Tibial nerve (tissue), 4 donors: ENCODE measurements at places on chromosomes 6 and 20.

- DNase-seq = no peak
Observed at GRCh38 chr20:59809630-59810448, 123.6 kb downstream of the SYCP2 start.

DNA sequence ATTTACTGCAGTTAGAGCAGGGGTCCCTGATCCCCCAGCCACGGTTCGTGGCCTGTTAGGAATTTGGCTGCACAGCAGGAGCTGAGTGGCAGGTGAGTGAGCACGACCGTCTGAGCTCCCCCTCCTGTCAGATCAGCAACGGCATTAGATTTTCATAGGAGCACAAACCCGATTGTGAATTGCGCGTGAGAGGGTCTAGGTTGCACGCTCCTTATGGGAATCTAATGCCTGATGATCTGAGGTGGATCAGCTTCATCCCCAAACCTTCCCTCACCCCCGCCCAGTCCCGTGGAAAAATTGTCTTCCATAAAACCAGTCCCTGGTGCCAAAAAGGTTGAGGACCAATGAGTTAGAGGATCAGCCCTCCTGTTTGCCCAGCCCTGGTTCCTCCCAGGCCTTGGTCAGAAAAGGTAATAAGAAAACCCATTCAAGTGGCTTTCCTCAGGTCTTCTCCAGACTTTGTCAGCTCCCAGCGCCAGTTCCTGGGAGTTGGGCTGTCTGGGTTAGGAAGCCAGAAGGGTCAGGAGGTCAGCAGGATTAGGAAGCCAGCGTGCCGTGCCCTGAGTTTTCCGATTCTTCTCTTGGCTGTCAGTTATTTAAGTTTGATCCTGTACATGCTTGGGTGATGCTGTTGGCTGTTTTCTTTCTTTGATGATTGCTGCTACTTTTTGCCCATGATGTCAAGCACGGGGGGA, 139.9 kb upstream of the PMEPA1 start:
- no peak for DNase-seq

GRCh38 chr6:17457405-17457804, 64.0 kb downstream of the CAP2 start:
- DNase-seq = no peak

DNA sequence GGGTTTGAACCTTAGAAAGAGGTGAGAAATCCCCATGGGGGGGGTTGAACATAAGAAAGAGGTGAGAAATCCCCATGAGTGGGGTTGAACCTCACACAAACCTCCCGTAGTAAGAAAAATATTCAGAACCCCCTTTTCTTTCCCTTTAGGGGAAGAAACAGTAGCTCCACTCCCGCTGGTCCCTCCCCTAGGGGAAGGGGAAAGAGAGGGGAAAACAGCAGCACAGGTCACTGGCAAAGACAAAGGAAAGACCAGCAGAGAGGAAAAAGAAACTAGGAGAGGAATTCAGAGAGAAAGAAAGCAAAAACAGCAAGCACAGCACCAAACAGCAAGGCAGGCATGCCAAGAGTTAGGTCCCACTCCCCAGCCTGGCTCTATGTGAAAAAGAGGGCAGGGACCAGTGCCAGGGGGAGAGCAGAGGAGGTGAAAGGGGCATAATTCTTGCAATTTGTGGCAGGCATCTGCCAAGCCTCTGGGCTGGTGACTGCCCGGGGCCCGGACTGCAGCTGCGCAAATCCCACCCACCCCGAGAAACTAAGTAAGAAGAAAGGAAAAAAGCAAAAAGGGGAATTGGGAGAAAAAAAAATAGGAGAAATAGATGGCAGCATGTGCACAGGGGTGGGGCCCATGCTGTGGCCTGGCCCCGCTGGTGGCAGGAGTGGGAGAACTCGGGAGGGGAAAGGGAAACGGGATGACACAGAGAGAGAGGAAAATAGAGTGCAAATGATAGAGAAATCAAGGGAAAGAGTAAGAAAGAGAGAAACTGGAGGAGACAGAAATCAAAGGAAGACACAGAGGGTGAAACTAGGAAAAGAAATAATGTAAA, 15.1 kb upstream of the GOPC start:
- no peak for DNase-seq

DNA sequence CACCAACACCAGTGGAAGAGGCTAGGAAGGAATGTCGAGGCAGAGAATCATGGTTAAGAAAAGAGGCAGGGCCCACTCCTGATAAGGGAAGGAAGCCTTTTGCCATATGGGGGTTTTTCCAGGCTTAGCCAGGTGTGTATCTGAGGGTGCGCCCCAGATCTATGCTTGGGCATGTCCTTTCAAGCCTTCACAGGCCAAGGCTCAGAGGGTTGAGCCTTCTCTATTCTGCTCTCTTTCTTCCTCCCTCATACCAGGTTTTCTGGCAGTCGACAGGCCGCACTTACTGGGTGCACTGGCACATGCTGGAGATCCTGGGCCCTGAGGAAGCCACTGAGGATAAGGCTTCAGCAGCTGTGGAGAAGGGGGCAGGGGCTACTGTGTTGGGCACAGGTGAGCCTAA, 4.7 kb downstream of the CUL9 start:
- DNase-seq = no peak

DNA sequence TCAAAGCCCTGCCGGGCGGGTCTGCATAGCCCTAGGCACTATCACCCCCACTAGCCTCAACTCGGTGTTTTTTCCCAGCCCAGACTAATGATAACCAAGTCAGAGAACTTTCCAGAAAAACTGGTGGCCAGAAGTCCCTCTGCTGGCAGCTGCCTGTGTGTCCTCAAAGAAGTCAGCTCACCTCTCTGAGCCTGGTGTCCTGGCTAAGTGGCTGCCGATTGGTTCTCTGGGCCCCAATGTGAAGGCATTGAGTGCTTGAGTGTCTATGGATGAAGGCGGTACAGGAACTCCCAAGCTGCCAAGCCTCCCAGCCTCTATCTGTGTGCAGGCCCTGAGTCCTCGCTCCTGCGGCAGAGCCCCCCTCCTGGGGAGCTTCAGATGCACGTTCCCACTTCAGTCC, 355.6 kb downstream of the TAF4 start:
- no peak for DNase-seq
